ENCODE measurements at places on chromosomes 5 and 9. TPM values are rescaled to one million over a fixed set of nuclear protein-coding genes. Genes with fewer than 3 reads are reported as not detected.
A peak's percentile ranks its signal among the peaks of the same experiment; 100 is the strongest.

The ALDH7A1 gene
- total RNA-seq: 7.1 TPM

The BTNL8 gene
- not detected for total RNA-seq

The TBCA gene
- 64.6 TPM for total RNA-seq

The ZNF367 gene
- total RNA-seq: 21.2 TPM

The PCDHB2 gene
- total RNA-seq: 4.9 TPM

The SVEP1 gene
- 63.5 TPM for total RNA-seq

The ORM2 gene
- total RNA-seq: not detected

The PDGFRB gene
- total RNA-seq: 133 TPM

- no peaks in the 10 kb centered on the region for H3K27me3 ChIP-seq
- DNase-seq: no peak
- no peaks in the 10 kb centered on the region for H3K4me1 ChIP-seq
Observed at GRCh38 chr5:179371121-179371510, 25.9 kb upstream of the ADAMTS2 start.

GRCh38 chr9:119020730-119021333, 348.4 kb downstream of the BRINP1 start:
- no peak overlapping the region for H3K27ac ChIP-seq
- H3K27me3 ChIP-seq: no peaks in the 10 kb centered on the region
- no peak overlapping the region for H3K4me3 ChIP-seq
- no peaks in the 10 kb centered on the region for H3K36me3 ChIP-seq
- no peak for DNase-seq

DNA sequence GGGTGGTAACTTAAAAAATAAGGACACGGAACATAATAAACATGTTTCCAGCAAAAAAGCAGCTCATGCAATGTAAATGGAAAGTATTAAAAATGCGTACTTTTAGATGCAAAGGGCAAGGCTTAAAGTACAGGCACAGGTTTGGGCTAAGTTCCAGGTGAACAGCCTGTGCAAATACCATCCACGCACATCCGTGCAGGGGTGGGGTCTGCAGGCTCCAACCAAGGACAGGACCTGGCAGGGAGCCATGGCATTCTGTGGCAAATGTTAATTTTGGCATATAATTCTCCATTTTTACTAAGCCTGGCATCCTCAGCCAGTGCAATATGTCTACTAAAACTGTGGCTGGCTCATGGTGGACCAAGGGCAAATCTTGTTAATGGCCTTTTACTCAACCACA, 365.8 kb upstream of the DAP start:
- no peak overlapping the region for H3K27ac ChIP-seq
- H3K4me1 ChIP-seq: no peaks in the 10 kb centered on the region
- H3K36me3 ChIP-seq: no peaks in the 10 kb centered on the region
- no peak for DNase-seq
- no peaks in the 10 kb centered on the region for H3K27me3 ChIP-seq
- H3K4me3 ChIP-seq: no peak overlapping the region

DNA sequence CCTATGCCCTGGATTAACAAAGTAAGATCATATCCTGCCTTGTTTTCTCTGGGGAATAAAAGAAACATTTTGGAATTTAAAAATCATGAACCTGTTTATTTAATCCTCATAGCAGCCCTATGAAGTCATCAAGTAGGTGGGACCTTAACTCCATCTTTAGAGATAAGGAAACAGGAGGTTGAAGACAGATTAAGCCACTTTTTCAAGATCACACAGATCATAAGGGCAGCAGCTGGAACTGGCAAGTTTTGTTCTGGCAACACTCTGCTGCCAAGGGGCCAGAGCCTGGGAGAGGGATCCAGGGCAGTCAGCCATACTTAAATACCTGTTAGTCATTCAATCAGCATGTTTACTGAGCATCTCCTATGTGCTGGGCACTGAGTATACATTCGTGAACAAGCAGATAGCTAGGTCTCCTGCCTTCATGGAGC, 63.7 kb downstream of the SLC1A1 start:
- no peak for DNase-seq
- no peaks in the 10 kb centered on the region for H3K4me1 ChIP-seq
- no peak overlapping the region for H3K4me3 ChIP-seq
- H3K27me3 ChIP-seq: no peaks in the 10 kb centered on the region
- H3K36me3 ChIP-seq: no peaks in the 10 kb centered on the region
- peak overlapping the region; percentile 61 for H3K27ac ChIP-seq

DNA sequence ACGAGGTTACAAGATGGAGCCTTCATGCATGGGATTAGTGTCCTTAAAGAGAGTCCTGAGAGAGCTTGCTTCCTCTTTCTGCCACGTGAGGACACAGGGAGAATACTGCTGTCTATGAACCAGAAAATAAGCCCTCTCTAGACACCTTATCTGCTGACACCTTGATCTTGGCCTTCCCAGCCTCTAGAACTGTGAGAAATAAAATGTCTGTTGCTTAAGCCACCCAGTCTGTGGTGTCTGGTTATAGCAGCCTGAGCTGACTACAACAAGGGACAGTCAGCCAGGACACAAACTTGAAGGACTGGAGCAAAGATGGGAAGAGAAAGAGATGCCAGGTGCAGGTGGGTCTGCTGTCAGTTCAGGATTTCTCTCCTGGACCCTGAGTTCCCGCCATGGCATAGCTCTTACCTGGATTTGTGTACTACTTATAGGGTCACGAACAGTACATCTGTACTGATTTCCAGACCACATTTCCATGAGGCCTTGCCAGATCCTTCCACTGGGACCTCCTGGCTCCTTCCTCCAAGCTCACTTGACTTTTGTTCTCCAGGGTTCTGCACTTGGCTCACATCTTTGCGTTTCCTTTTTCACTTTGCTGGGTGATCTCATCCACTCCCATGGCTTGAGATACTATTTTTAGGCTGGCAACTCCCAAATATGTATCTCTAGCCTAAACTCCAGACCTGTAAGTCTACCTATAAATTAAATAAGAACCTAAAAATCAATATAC, 44.9 kb upstream of the LIFR start:
- no peaks in the 10 kb centered on the region for H3K4me1 ChIP-seq
- H3K27ac ChIP-seq: peak overlapping the region; percentile 12
- no peaks in the 10 kb centered on the region for H3K27me3 ChIP-seq
- no peaks in the 10 kb centered on the region for H3K36me3 ChIP-seq
- DNase-seq: peak; percentile 18

- H3K27me3 ChIP-seq: no peaks in the 10 kb centered on the region
- DNase-seq: no peak
- H3K36me3 ChIP-seq: no peaks in the 10 kb centered on the region
- H3K4me3 ChIP-seq: no peak overlapping the region
- H3K4me1 ChIP-seq: peaks cover 4% of the 10 kb centered on the region
Observed at GRCh38 chr5:172818081-172818480, 16.0 kb upstream of the ERGIC1 start.

- H3K27ac ChIP-seq: no peak overlapping the region
- no peak overlapping the region for H3K4me3 ChIP-seq
- DNase-seq: no peak
- no peaks in the 10 kb centered on the region for H3K36me3 ChIP-seq
- H3K4me1 ChIP-seq: no peaks in the 10 kb centered on the region
- H3K27me3 ChIP-seq: no peaks in the 10 kb centered on the region
Observed at GRCh38 chr5:15968993-15969392, 210.6 kb downstream of the MARCHF11 start.

DNA sequence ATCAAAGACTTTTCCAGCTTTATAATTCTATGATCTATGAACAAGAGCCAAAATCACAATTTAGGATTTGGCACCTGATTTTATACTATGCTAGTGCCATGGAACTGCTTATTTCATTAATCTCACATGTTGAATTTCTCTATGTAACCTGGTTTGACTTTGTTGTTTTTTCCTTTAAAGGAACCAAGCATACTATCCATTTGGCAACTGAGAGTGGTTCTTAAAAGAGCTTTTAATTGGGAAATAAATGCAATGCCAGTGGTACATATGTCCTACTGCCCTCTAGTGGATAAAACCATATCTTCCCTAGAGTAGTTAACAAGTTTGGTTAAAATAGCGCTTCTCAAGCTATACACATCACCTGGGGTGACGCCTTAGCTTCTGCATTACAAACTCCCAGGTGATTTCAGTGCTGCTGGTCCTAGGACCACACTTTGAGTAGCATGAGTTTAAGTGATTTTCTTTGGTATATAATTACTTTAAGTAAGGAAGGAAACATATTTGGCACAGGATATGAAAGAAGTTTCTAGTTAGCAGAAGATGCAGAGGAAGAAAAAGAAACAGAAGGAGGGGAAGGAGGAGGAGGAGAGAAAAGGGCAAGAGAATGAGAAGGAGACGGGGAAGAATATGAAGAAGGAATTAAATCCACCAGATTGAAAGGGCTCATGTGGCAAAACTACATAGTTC, 56.8 kb downstream of the FGF10 start:
- no peak for DNase-seq
- H3K4me3 ChIP-seq: no peak overlapping the region
- H3K4me1 ChIP-seq: no peaks in the 10 kb centered on the region

- DNase-seq: peak; percentile 43
- H3K4me1 ChIP-seq: no peaks in the 10 kb centered on the region
- no peaks in the 10 kb centered on the region for H3K36me3 ChIP-seq
- H3K27ac ChIP-seq: no peak overlapping the region
- no peaks in the 10 kb centered on the region for H3K27me3 ChIP-seq
Observed at GRCh38 chr5:137186759-137187461, 312.2 kb downstream of the SPOCK1 start.

DNA sequence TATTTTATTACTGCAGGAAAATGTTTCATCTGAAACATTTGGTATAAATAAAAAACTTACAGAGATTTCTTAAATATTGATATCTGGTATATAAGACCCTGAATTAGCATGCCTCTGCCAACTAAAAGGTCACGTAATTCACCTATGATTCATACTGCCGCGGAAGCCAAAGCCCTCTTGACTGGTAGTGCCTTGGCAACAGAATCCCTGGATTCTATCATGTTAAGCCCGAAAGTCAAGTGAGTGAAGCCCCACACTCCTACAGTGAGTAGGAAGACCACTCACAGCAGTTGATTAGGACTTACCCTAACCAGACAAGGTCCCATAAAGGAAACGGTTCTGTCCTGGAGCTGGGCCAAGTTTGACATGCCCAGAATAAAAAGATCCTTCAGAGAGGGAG, 175.6 kb upstream of the NREP start:
- H3K36me3 ChIP-seq: no peaks in the 10 kb centered on the region
- DNase-seq: no peak
- no peak overlapping the region for H3K27ac ChIP-seq
- no peak overlapping the region for H3K4me3 ChIP-seq
- H3K27me3 ChIP-seq: no peaks in the 10 kb centered on the region
- no peaks in the 10 kb centered on the region for H3K4me1 ChIP-seq

GRCh38 chr5:14729448-14730385, 65.2 kb downstream of the OTULIN start:
- no peak overlapping the region for H3K4me3 ChIP-seq
- H3K36me3 ChIP-seq: no peaks in the 10 kb centered on the region
- no peak for DNase-seq
- H3K27ac ChIP-seq: no peak overlapping the region

DNA sequence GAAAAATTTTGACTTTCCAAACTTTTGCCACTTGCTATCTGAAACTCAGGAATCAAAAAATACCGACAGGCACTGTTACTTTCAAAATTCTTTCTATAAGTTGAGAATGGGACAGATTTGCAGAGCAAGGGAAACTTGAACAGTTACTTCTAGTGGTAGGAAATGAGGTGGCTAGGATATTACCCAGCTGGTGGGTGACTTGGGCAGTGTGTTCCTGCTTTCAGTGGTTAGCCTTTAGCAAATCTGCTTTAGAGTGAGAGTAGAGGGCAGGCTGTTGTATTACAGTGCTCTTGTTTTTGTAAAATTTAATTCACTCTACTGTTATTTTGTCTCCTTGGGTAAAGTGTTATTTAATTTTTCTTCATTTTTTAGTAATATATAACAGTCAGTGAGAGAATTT, 40.2 kb upstream of the ROPN1L start:
- H3K36me3 ChIP-seq: no peaks in the 10 kb centered on the region
- DNase-seq: no peak
- no peaks in the 10 kb centered on the region for H3K27me3 ChIP-seq
- no peak overlapping the region for H3K4me3 ChIP-seq
- no peaks in the 10 kb centered on the region for H3K4me1 ChIP-seq
- H3K27ac ChIP-seq: peak overlapping the region; percentile 77

DNA sequence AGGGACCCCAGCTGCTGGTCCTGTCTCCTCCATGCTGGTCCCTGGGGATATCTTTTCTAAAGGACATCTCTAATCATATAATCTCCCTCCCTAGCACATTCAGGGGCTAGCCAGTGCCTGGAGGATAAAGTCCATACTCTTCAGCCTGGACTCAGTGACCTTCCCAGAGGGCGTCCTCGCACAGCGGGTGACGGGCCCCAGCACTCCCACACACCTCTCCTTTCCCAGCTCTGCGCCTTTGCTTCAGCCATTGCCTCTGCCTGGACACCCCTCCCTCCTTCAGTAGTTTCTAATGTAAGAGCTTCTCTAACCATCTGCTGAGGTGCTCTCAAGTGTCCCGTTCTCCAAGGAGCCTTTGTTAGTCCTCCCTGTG, 15.2 kb upstream of the TNIP1 start:
- no peak for DNase-seq
- no peaks in the 10 kb centered on the region for H3K27me3 ChIP-seq
- peak overlapping the region; percentile 54 for H3K27ac ChIP-seq
- H3K36me3 ChIP-seq: no peaks in the 10 kb centered on the region
- peaks cover 18% of the 10 kb centered on the region for H3K4me1 ChIP-seq

DNA sequence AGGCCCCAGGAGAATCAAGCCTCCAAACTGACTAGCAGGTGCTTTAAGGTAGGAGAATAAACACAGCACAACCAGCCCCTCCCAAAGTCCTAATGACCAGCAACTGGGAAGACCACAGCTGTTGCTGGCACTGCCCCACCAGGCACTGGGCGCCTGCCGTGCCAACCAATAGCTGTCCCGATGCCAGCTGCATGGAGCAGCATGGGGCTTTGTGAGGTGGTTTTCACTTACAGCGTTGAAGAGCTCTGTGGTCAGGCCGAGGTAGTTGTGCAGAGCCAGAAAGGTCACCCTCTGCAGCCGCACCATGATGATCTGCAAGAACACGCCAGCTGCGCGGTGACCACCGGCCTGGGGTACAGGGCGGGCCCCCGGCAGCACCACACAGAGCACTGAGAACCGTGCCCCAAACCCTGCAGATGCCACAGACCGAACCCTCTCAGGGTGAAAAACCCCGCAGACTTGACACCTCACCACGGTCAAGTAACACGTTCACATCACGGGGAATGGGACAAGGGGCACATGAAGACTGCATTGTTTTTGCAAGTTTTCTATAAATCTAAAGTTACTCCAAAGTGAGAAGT, 28.7 kb downstream of the PNPLA7 start:
- no peak overlapping the region for H3K4me3 ChIP-seq
- no peak overlapping the region for H3K27ac ChIP-seq
- H3K36me3 ChIP-seq: no peaks in the 10 kb centered on the region
- H3K27me3 ChIP-seq: no peaks in the 10 kb centered on the region
- no peaks in the 10 kb centered on the region for H3K4me1 ChIP-seq

- H3K36me3 ChIP-seq: no peaks in the 10 kb centered on the region
- H3K4me1 ChIP-seq: no peaks in the 10 kb centered on the region
- H3K27ac ChIP-seq: no peak overlapping the region
- H3K4me3 ChIP-seq: no peak overlapping the region
Observed at GRCh38 chr5:76641514-76642120, 18.4 kb upstream of the F2RL2 start.

All from uterus (tissue), 4 donors.